ENCODE measurements at places on chromosomes 2 and 18. TPM values are rescaled to one million over a fixed set of nuclear protein-coding genes. Genes with fewer than 3 reads are reported as not detected.

DNA sequence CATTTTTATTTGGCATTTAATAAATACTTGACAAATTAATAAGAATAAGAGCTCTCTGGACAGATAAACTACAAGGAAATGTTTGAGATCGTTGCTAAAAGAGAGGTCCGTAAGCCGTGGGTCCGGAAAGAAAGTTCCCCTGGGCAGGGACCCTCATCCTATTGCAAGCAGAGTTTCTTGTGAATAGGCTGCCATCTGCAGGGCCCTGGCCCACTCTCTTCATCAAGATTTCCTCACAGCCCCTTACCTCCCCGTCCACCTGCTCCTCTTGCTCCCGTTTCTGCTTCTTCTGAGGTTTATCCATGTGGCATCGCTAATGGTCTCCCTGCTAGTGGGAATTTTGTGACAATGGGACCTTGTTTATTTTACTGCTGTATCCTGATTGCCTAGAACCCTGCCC lies 30.1 kb upstream of the MC5R start:
- no peak overlapping the region for H3K27ac ChIP-seq
- no peaks in the 10 kb centered on the region for H3K4me1 ChIP-seq
- H3K4me3 ChIP-seq: no peak overlapping the region
- no peak for DNase-seq
- H3K27me3 ChIP-seq: no peaks in the 10 kb centered on the region

DNA sequence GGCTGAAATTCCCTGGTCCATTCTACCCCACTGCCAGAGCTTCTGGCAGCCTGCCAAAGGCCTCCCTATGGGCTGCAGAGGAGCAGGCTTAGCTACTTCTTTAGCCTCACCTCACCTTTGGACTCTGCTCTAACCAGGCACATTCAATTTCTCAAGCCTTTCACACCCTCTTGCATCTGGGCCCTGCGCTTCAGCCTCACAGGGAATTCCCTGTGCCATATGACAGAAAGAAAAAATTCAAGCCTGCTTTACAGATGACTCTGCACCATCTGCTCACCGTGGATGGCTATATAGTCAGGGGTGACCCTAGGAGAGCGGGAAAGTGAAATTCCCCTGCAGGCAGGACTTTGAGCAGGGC lies 62.5 kb downstream of the REEP1 start:
- DNase-seq: no peak
- no peak overlapping the region for H3K4me3 ChIP-seq
- no peaks in the 10 kb centered on the region for H3K36me3 ChIP-seq
- H3K27ac ChIP-seq: no peak overlapping the region
- H3K4me1 ChIP-seq: no peaks in the 10 kb centered on the region

DNA sequence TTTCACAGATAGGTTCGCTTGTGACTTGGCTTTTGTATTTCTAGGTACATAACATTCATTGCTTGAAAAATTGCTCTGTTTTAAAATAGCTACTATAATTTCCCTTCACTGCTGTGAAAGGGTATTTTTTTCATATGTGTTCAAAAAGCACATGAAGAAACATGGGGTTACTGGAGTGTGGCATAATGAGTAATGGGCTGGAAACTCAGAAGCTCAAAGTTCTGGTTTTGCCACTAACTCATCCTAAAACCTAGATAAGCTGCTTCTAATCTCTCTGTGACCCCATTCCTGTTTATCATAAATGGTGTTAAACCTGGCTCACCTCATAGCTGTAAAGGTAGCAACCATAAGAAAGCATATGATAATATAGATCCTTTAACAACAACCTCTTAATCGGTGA lies 319.3 kb downstream of the PTPRM start:
- H3K4me3 ChIP-seq: no peak overlapping the region
- H3K27me3 ChIP-seq: no peaks in the 10 kb centered on the region
- no peaks in the 10 kb centered on the region for H3K36me3 ChIP-seq
- no peak overlapping the region for H3K27ac ChIP-seq

GRCh38 chr2:169656164-169656563 lies 38.0 kb downstream of the CFAP210 start:
- H3K4me1 ChIP-seq: no peaks in the 10 kb centered on the region
- no peak for DNase-seq
- H3K27ac ChIP-seq: no peak overlapping the region
- H3K27me3 ChIP-seq: no peaks in the 10 kb centered on the region
- H3K4me3 ChIP-seq: no peak overlapping the region

Gene MC2R
- total RNA-seq: not detected

Gene IL1B
- total RNA-seq: 0.63 TPM

Gene PDE1A
- total RNA-seq: 29.8 TPM

DNA sequence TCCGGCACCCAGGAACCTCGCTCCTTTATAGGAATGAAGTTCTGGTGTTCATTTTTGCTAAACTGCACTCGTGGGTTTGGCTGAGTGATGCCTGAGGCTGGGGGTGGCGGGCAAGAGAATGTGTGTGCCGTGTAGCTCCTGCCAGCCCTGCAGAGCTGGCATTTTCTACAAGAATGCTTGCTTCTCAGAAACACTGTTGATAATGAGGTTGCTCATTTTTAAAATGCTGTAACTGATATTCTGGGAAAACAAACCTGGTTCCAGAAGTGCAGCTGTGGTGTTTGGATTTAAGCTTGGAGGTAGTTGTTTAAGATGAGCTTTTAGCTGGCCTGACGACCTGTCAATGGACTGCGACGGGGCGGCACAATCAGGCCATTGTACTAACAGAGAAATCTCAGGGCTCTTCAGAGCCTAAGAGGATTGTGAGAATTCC lies 511.9 kb upstream of the TNP1 start:
- no peak for DNase-seq
- no peaks in the 10 kb centered on the region for H3K36me3 ChIP-seq
- no peaks in the 10 kb centered on the region for H3K27me3 ChIP-seq
- no peak overlapping the region for H3K27ac ChIP-seq

GRCh38 chr18:35180455-35180854 lies 60.4 kb upstream of the ZNF397 start:
- no peak for DNase-seq
- no peak overlapping the region for H3K4me3 ChIP-seq
- H3K36me3 ChIP-seq: no peaks in the 10 kb centered on the region
- no peak overlapping the region for H3K27ac ChIP-seq
- no peaks in the 10 kb centered on the region for H3K27me3 ChIP-seq

DNA sequence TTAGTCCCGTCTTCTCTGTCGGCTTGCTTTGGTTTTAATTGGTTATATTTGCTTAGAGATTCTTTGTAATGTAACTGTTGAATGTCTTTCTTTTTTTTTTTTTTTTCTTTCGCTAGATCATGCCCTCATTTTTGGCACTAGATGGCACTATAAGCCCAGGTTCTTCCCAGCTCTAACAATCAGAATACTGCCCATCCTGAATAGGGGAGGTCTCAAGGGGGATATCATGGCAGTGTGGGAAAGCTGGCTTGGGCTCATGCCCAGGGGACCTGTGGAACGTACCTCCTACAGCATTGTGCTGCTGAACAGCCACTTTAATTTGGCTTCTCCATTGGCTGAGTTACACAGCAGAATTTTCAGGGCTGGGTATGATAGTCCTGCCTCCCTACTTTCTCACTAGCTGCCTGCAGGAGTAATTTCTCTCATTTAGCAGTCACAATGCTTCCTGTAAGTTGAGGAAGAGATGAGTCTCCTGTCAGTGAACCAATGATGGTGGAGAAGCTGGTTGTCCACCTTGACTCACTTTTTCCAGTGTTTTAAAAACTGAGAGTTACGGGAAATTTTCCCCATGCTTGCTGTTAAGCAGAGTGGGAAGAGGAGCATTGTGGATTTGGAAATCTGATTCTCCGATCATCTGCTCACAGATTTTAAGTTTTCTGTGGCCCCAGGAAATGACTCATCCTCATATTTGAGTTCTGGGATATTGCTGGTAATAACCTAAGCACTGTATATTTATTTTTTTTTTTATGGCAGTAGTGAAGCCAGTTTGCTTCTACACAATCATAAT lies 47.2 kb downstream of the RAD51AP2 start:
- no peaks in the 10 kb centered on the region for H3K27me3 ChIP-seq
- no peaks in the 10 kb centered on the region for H3K36me3 ChIP-seq
- peak; percentile 14 for DNase-seq
- no peak overlapping the region for H3K27ac ChIP-seq
- H3K4me1 ChIP-seq: no peaks in the 10 kb centered on the region

Gene NIF3L1
- 36.1 TPM for total RNA-seq

DNA sequence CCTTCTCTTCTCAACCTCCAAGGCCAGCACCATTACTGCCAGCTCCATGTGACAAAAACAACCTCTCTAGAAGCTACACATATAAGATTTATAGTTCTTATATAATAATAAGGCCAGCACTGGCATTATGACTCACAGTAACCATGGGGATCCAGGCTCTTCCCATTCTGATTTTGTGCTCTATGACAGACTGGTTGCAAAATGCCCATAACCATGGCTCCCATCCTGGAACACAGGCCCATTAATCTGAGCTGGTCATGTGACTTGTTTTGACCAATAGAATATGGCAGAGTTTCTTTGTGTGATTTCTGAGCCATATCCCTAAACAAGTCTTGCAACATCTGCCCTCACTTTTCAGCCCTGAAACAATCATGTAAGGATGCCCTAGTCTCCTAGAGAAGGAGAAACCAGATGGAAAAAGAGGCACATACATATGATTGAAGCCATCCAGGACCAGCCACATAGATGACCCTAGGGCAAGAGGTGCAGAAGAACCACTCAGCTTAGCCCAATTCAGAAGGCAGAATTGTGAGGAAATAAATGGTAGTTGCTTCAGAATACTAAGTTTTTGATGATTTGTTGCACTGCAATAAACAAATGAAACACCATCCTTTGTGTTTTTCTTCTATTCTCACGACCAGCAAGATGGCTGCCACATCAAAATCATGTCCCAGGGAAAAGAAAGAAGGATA lies 173.9 kb downstream of the SUCLG1 start:
- no peaks in the 10 kb centered on the region for H3K27me3 ChIP-seq
- no peak overlapping the region for H3K27ac ChIP-seq
- DNase-seq: no peak
- no peaks in the 10 kb centered on the region for H3K36me3 ChIP-seq
- H3K4me1 ChIP-seq: no peaks in the 10 kb centered on the region
- no peak overlapping the region for H3K4me3 ChIP-seq

DNA sequence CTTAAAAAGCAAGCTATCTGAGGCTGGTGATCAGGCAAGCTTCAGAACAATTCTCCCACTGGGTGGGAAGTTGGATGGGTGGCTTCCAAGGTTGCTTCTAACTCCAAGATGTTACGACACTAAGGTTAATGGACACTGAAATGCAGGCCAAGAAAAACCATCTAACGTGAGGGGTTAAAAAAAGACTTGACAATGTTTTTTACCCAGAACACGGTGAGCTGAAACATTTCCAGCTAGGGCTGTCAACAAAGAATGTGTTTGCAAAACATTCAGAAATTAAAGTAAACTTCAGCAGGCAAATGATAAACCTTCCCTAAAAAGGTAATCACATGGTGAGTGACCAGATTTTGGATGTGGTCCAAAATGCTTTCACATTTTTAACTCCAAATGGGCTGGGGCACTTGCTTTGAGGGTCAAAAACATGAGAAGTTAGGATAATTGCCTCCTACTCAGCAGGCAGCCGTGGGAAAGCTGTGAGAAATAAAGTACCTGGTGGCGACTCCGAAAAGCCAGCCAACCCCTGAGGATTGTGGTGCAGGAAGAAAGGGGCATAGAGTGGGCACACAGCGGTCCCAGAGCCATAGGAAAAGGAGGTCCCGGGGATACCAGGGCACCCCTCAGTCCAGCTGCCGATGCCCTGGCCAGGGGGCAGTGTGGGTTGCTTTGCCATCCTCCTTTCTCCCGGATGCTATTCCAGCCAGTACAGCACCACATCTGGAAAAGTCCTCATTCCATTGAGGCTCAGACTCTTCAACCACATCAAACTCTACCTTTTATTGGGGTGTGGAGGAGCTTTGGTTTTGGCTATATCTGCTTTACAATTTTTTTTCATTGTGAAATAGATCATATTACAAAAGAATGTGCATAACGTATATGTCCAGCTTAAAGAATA lies 90.0 kb upstream of the ATL2 start:
- no peaks in the 10 kb centered on the region for H3K36me3 ChIP-seq
- no peak overlapping the region for H3K4me3 ChIP-seq
- H3K27me3 ChIP-seq: no peaks in the 10 kb centered on the region
- peaks cover 4% of the 10 kb centered on the region for H3K4me1 ChIP-seq
- DNase-seq: no peak
- H3K27ac ChIP-seq: no peak overlapping the region

DNA sequence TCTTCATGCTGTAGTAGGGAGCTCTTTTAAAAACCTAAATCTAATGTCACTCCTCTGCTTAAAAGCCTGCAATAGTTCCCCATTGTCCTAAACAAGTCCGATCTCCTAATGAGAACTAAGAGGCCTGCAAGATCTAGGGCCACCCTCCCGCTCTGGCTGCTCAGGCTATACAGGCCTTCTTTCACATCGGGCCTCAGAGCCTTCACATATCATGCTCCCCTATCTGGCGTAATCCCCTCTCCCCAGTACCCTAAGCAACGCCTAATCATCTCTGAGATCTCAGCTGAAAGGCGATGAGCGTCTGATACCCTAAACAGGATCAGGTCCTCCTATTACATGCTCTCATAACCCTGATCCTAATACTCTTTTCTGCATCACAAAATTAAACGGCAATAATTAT lies 1.9 kb downstream of the MAP4K3 start:
- H3K4me1 ChIP-seq: peaks cover 41% of the 10 kb centered on the region
- H3K27ac ChIP-seq: peak overlapping the region; percentile 97
- no peaks in the 10 kb centered on the region for H3K36me3 ChIP-seq
- H3K4me3 ChIP-seq: peak overlapping the region; percentile 90
- H3K27me3 ChIP-seq: no peaks in the 10 kb centered on the region

Gene KLHL30
- 0.16 TPM for total RNA-seq

- no peaks in the 10 kb centered on the region for H3K27me3 ChIP-seq
- H3K4me3 ChIP-seq: peak overlapping the region; percentile 85
- H3K36me3 ChIP-seq: no peaks in the 10 kb centered on the region
- DNase-seq: no peak
Measured at GRCh38 chr18:9474108-9474982, 968 bp upstream of the RALBP1 start.

GRCh38 chr2:204343685-204344084 lies 201.6 kb upstream of the PARD3B start:
- H3K4me3 ChIP-seq: no peak overlapping the region
- H3K27me3 ChIP-seq: no peaks in the 10 kb centered on the region
- no peak overlapping the region for H3K27ac ChIP-seq
- H3K4me1 ChIP-seq: no peaks in the 10 kb centered on the region
- DNase-seq: no peak

DNA sequence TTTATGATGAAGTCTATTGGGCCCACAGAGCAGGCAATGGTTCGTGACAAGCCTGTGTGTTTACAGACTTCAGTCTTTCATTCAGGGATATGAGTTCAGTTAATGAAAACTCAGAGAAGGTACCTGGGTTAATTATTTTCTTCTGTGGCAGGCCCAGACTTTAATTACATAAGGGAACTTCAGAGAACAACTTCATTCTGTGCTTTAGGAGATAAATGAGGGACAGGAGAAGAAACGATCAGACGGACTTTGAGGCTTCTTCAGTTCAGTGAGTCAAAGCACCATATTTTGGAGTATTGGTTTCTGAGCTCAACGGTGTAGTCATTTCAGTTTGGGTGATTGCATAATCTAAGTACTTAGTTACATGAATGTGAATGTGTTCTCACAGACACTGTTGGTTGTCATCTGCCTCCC lies 203.0 kb upstream of the KCNJ3 start:
- no peaks in the 10 kb centered on the region for H3K36me3 ChIP-seq
- no peaks in the 10 kb centered on the region for H3K4me1 ChIP-seq
- no peak overlapping the region for H3K27ac ChIP-seq
- no peak overlapping the region for H3K4me3 ChIP-seq

Data from testis (tissue), 5 donors.